ENCODE measurements at places on chromosomes 3 and 15. TPM values are rescaled to one million over a fixed set of nuclear protein-coding genes. Genes with fewer than 3 reads are reported as not detected.

DNAH1 gene
- polyA plus RNA-seq, result 13.9 TPM

MINAR1 gene
- polyA plus RNA-seq, result 1.5 TPM

SCAMP5 gene
- 25.7 TPM for polyA plus RNA-seq

ARHGEF26 gene
- 12.7 TPM for polyA plus RNA-seq

FBXW12 gene
- 0.65 TPM for polyA plus RNA-seq

GPR156 gene
- 3.0 TPM for polyA plus RNA-seq

CHRNA7 gene
- 20.6 TPM for polyA plus RNA-seq

SLC51B gene
- 10.9 TPM for polyA plus RNA-seq
